Stimulated activated CD4-positive, alpha-beta T cell treated with anti-CD3 and anti-CD28 coated beads, Interleukin-15, amount 100 ng/mL, for 1 hour (primary cell): ENCODE measurements at places on chromosomes 13 and 19.

GRCh38 chr19:52897138-52897935 lies at the start of gene ZNF320:
TSS of gene ZNF320 (minus strand) at chr19:52897635. CDS start at chr19:52890255, 7,380 bp downstream.
- DNase-seq: peak; percentile 81

- no peak for DNase-seq
These were observed 789.8 kb downstream of the SLITRK6 start for GRCh38 chr13:85009447-85009846.

DNA sequence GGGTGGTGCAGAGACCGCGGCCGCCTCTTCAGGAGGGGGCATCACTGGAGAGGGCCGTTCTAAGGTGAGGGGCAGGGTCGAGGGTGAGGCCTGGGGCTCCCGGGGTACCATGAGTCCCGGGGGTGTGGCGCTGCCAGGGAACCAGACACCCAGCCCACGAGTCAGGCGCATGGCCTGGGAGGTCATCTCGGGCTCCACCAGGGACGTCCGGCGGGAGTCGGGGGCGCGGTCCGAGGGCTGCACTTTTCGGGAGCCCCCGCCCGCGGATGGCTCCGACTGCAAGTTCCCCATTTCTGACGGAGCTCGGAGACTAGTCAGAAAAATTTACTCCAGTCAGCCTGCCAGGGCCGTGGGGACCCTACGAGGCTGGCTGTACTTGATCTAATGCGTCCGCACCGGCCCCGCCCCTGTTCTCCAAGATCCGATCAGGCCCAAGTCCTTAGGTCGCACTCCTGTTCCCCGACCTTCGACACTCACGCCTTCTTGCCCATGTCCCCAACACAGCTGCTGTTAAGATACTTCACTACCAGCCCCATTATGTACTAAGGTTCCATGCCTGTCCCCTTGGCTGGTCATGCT lies 774 bp downstream of the GGN start:
- no peak for DNase-seq

GRCh38 chr19:32880622-32881021 lies 11.1 kb upstream of the SLC7A9 start:
- DNase-seq: no peak
